ENCODE measurements at places on chromosomes 1 and 21. TPM values are rescaled to one million over a fixed set of nuclear protein-coding genes. Genes with fewer than 3 reads are reported as not detected.

DNA sequence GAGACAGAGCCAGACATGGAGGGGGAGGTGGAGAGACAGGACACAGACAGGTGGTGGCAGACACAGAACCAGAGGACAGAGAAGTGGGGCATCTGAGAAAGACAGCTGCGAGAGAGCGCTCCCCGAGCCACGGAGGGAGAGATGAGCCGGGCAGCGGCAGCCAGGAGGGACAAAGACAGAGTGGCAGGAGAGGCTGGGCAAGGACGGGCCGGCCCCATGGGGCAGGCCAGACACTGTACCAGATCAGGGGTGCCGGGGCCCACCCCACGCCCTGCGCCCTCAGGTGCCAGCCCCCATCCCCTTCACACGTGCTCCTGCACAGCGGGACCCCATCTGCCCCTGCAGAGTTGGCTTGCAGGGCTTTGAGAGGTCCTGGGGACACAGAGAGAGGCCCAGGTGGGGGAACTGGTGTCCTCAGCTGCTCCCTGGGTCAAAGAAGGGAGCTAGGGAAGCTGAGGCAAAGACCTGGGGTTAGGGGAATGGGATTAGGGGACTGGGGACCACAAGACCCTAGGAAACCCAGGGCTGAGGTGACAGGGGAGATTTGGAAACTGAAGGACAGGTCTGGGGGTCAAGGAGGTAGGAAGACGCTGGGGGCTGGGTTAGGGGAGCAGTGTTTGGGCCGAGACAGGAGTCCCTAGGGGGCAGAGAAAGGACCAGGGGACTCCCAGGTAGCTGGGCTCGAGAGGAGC is 643 bp downstream of the FNDC5 start:
- peak overlapping the region; percentile 24 for H3K4me3 ChIP-seq
- H3K27me3 ChIP-seq, result no peaks in the 10 kb centered on the region
- H3K27ac ChIP-seq, result no peak overlapping the region
- H3K36me3 ChIP-seq, result no peaks in the 10 kb centered on the region

- no peaks in the 10 kb centered on the region for H3K27me3 ChIP-seq
- peak overlapping the region; percentile 46 for H3K27ac ChIP-seq
- DNase-seq, result peak; percentile 47
- no peak overlapping the region for H3K4me3 ChIP-seq
- peaks cover 5% of the 10 kb centered on the region for H3K36me3 ChIP-seq
- H3K4me1 ChIP-seq, result peaks cover 46% of the 10 kb centered on the region
Measured at GRCh38 chr1:151443846-151444782, 15.2 kb downstream of the POGZ start.

- no peak overlapping the region for H3K4me3 ChIP-seq
- H3K27ac ChIP-seq, result no peak overlapping the region
- H3K36me3 ChIP-seq, result no peaks in the 10 kb centered on the region
- no peaks in the 10 kb centered on the region for H3K27me3 ChIP-seq
Measured at GRCh38 chr1:97202481-97203380, 481.1 kb downstream of the PTBP2 start.

DNA sequence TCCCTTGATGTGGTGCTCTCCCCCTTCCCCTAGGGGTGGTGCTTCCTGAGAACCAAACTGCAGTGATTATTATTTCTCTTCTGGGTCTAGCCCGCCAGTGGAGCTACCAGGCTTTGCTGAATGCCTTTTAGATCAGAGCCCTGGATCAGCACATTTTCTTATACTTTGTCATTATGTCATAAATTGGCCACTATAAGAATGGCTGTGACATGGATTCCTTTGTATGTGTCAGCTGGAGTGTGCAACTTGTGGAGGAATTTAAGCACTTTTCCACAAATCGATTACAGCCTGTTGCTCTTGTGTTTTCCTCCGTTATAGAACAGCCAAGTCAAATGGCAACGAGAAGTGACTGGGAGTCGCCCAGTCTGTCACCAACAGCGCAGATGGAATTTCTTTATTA is 273.3 kb downstream of the DUSP10 start:
- H3K27ac ChIP-seq, result no peak overlapping the region
- H3K4me1 ChIP-seq, result no peaks in the 10 kb centered on the region
- no peak for DNase-seq
- peaks cover 12% of the 10 kb centered on the region for H3K27me3 ChIP-seq

- H3K27me3 ChIP-seq, result no peaks in the 10 kb centered on the region
- no peak for DNase-seq
- H3K36me3 ChIP-seq, result no peaks in the 10 kb centered on the region
- no peaks in the 10 kb centered on the region for H3K4me1 ChIP-seq
- H3K27ac ChIP-seq, result no peak overlapping the region
- H3K4me3 ChIP-seq, result no peak overlapping the region
Measured at GRCh38 chr1:200535605-200536004, 84.9 kb downstream of the KIF14 start.

GRCh38 chr1:227459977-227460376 is 103.4 kb upstream of the ZNF678 start:
- no peak overlapping the region for H3K4me3 ChIP-seq
- no peak for DNase-seq
- no peaks in the 10 kb centered on the region for H3K27me3 ChIP-seq
- H3K36me3 ChIP-seq, result no peaks in the 10 kb centered on the region
- H3K4me1 ChIP-seq, result no peaks in the 10 kb centered on the region
- H3K27ac ChIP-seq, result no peak overlapping the region

DNA sequence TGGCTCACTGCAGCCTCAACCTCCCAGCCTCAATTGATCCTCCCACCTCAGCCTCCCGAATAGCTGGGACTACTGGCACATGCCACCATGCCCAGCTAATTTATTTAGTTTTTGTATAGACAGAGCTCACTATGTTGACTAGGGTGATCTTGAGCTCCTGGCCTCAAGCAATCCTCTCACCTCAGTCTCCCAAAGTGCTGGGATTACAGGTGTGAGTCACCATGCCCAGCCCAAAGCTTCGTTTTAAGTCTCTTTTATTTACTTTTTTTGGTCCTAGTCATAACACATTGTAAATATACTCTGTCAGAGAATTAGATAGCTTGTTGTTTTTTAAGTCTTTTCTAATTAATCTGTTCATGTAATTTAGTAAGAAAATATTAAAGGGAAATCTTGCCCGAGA is 42.8 kb downstream of the KCNK1 start:
- H3K4me1 ChIP-seq, result no peaks in the 10 kb centered on the region
- H3K27ac ChIP-seq, result no peak overlapping the region
- H3K36me3 ChIP-seq, result no peaks in the 10 kb centered on the region
- no peaks in the 10 kb centered on the region for H3K27me3 ChIP-seq
- no peak overlapping the region for H3K4me3 ChIP-seq
- DNase-seq, result no peak

GRCh38 chr1:109786531-109787021 is 22.9 kb upstream of the EPS8L3 start:
- H3K4me1 ChIP-seq, result peaks cover 5% of the 10 kb centered on the region
- no peak overlapping the region for H3K27ac ChIP-seq
- H3K4me3 ChIP-seq, result no peak overlapping the region
- DNase-seq, result peak; percentile 20
- no peaks in the 10 kb centered on the region for H3K36me3 ChIP-seq
- H3K27me3 ChIP-seq, result no peaks in the 10 kb centered on the region

- H3K27ac ChIP-seq, result no peak overlapping the region
- no peaks in the 10 kb centered on the region for H3K27me3 ChIP-seq
- peaks cover 4% of the 10 kb centered on the region for H3K4me1 ChIP-seq
Measured at GRCh38 chr1:67144696-67145095, 9.9 kb upstream of the C1orf141 start.

DNA sequence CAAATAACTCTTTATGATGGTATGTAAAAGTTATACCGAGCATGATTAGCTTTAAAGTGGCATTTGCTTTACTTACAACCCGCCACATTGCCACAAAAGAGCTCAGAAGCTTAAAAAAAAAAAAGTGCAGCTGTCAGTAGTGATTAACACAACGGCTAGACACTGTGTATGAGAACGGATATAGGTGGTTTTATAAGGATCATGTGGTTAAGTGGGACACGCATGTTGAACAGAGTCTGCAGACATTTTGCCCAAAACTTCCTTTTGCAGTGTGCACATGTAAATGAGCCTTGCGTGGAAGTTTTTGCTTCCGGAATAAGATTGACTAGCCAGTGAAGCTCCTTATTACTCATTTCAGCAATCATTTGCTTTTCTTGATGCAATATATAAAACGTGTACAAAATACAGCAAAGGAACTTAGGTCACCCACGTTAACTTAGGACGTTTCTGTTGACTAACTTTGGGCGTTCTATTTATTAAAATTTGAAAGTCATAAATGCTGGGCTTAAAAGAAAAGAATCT is 58.7 kb upstream of the RGS1 start:
- H3K27ac ChIP-seq, result peak overlapping the region; percentile 67
- no peaks in the 10 kb centered on the region for H3K4me1 ChIP-seq
- no peak for DNase-seq
- H3K4me3 ChIP-seq, result no peak overlapping the region
- no peaks in the 10 kb centered on the region for H3K27me3 ChIP-seq

Gene RAB25
- not detected for total RNA-seq

Gene DENND2D
- 23.9 TPM for total RNA-seq

Gene ITSN1
- 22.8 TPM for total RNA-seq

GRCh38 chr1:85262985-85263384 is 3.5 kb upstream of the C1orf52 start:
- no peaks in the 10 kb centered on the region for H3K27me3 ChIP-seq
- no peak for DNase-seq
- H3K4me3 ChIP-seq, result no peak overlapping the region
- no peak overlapping the region for H3K27ac ChIP-seq

DNA sequence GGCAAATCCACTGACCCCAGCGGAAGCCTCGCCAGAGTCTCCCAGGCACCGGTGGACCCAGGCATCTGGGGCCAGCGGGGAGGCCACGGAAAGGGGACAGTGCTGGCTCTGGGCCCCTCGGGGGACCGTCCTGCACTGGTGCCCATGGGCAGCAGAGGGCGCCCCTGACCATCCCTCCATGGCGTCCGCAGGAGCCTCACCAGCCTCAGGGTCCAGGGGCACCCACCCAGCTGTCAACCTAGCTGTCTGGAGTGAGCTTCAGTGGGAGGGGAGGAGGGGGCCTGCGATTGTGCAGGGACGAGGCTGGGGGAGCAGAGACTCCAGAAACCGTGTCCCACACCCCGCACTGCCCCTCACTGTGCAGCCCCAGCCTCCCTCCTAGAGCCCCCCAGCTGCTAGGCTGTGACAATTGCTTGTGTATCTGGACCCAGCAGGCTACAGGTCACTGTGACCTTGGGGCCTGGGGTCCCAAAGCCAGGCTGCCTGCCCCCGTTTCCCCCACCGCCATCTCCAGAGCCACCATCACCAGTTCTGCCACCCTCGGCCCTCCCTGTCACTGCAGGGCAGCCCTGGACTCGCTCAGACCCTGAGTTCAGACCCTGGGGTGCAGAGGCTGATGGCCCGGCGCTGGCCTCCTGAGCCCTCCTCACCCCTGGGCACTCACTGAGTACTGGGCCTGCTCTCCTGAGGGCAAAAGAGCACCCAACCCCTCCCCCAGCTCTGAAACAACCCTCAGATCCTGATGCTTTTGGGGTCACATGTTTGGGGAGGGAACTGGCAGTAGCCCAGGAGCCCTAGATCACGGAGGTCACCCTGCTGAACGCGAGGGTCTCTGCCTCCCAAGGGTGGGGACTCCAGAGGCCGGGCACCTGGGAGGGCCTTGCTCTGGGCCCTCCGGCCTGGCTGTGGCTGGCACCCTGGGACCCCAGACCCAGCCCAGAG is 10.6 kb upstream of the COL6A1 start:
- peak; percentile 71 for DNase-seq
- H3K4me1 ChIP-seq, result peaks cover 50% of the 10 kb centered on the region
- peak overlapping the region; percentile 99 for H3K27ac ChIP-seq
- H3K4me3 ChIP-seq, result no peak overlapping the region
- no peaks in the 10 kb centered on the region for H3K36me3 ChIP-seq
- no peaks in the 10 kb centered on the region for H3K27me3 ChIP-seq
